GF-D8 (cell line): ENCODE measurements at places on chromosomes 2 and 18.
A peak's percentile ranks its signal among the peaks of the same experiment; 100 is the strongest.

- DNase-seq = peak; percentile 4
Observed at GRCh38 chr2:175690113-175690837, 311.8 kb downstream of the LNPK start.

DNA sequence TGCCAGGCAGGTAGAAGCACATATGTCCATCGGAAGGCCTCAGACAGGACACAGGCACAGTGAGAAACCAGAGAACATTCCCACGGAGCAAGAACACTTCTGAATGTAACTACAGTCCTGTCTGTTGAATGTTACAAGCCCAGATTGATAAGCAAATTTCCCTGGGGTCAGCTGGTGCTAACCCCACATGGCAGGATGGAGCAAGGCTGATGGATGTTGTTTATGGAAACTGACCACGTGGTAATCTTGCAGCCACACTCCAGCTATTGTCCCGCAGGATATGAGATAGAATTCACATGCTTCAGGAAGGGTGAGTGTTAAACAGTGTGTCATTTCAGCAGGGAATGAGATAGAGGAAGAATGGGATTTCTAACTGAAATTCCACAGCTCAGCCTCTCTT, 138.8 kb upstream of the COPS8 start:
- DNase-seq = no peak

DNA sequence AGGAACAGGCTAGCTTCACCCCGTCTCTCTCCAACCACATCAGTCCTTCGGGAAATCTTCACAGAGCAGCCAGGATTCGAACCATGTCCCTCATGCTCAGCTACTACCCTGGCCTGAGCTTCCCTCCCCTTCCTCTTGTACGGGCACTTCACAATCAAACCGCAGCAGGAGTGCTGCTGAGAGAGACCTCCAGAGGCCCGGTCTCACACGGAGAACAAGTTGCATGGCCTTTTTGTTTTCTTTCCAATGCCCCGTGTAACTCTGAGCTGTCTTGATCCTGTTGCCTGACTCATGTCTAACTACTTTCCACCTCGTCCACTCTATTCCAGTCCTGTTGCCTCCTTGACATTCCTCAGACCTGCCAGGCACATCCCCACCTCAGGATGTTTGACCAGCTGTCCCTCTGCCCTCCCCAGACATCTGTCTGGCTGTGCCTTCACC, 25.4 kb downstream of the FBLN7 start:
- no peak for DNase-seq

DNA sequence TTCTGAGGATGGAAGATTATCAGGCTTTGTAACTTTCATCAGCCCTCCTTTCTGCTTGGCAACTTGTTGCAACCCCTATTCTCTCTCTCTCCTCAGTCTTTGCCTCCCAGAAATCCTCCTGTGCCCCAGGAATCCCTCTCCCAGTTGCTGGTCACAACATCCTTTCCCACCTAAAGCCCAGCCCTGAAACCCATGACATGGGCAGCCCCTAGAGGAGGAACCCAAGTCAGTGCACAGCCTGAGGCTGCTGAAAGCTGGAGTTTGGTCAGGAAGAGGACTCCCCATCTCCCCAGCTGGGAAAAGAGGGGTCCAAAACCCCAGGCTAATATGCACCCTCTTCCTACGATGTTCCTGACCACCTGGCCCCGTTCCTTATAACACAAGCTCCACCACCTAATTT, 29.5 kb downstream of the PKDCC start:
- no peak for DNase-seq

GRCh38 chr18:26700201-26700600, 151.8 kb upstream of the KCTD1 start:
- no peak for DNase-seq

- DNase-seq = no peak
Observed at GRCh38 chr2:196607073-196607472, 32.4 kb upstream of the CCDC150 start.

DNA sequence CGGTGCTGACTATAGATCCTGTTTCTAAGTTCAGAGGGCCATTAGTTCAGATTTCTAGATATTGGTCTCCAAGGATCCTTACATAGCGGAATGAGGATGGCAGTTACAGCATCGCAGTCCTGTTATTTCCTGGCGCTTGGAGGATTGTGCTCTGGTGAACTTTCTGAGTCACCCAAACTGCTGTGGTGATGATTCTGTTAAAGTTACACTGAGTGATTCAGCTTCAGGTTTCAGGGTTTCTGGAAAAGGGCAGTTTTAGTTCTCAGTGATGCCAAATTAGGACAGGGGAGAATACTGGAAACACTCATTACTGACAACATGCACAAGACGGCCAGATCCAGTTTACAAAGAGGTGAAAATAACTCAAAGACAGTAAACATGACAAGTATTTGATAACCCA, 52.1 kb upstream of the ANKRD62 start:
- no peak for DNase-seq

DNA sequence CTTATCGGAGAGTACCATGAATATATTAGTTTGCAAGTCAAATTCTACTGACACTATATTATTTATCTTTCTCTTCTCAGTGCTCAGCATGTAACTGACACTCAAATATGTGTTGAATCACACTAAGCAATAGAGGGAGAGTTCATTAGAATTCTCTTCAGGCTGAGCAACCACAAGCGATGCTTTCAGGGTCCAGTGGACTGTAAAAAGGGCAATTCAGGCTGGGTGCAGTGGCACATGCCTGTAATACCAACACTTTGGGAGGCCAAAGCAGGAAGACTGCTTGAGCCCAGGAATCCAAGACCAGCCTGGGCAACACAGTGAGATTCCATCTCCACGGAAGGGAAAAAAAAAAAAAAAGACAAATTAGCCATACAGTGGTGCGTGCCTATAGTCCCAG, 16.3 kb downstream of the PDE6D start:
- no peak for DNase-seq

GRCh38 chr2:204881655-204882054, 336.4 kb downstream of the PARD3B start:
- DNase-seq = no peak

DNA sequence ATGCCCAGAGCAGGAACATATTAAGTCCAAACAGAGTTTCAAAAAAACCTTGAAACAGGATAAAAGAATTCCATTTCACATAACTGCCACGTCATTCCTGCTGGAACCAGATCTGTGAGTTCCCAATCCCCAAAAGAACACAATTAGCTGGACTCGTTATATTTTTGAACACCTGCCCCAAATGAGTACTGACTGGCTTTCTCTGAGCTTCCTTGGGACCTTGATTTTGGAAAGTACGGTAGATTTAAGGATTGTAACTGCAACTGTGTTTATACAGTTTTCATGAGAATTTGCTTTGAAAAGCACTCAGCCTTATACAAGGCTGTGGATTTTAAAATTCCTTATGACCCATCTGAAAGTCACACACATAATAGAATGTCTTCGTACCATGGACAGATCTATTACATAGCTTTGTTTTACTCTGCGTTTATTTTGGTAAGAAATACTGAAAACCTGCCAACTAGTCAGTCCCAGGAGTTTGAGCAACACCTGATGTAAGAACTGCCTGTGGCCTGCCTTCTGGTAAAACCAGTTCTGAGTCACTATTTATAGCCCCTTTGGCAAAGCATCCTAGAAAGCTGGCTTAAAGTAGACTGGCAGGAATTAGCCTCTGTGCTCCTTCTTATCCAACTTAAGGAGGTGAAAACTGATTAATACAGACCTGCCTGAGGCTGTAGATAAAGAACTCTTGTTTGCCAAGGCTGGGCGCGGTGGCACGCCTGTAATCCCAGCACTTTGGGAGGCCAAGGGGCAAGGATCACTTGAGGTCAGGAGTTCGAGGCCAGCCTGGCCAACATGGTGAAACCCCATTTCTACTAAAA, 48.1 kb downstream of the MERTK start:
- no peak for DNase-seq

- DNase-seq = peak; percentile 56
Observed at GRCh38 chr2:37189452-37190153, 1.1 kb upstream of the SULT6B1 start.

- DNase-seq = no peak
Observed at GRCh38 chr2:143524119-143524553, 394.9 kb downstream of the ARHGAP15 start.

DNA sequence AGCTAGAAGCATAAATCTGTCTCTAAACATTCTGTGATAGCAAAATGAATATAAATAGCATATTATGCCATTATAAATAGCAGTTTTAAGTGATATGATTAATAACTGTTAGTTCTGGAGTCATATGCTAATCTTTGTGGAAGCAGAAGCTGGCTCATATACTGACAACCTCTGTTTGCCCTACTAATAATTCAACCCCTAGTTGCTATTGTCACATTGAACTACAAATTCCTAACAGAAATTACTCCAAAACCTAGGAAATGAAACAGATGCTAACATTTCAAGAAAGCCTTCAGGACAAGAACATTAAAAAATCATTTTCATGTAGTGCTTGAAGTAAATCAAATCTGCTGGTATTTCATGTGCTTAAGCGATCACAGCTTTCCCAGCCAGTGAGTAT, 28.2 kb downstream of the CALCRL start:
- no peak for DNase-seq

DNA sequence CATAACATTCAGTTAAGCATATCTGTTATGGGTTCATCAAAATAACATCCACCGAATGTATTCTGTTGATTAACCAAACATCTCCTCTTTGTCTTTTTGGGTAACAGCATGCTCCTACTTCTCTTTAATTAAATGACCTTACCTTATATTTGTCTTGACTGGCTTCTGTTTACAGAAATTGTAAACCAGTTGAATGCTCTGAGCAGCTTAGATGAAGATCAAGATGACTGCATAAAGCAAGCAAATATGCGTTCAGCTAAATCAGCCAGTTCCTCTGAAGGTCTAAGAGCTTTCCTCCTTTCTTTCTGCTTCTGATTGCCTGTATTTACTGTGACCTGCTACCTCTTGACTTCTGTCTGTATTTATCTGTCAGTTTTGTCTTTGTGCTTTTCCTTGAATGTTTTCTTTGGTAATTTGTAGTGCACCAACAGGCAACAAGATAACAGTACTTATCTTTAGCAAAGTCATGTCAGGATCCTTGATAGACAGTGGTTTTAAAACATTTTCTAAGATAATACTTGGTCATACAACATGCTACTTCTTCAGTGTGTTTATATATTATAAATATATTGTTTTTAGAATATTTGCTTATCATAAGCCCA, 152.8 kb downstream of the EHBP1 start:
- DNase-seq = no peak

- no peak for DNase-seq
Observed at GRCh38 chr18:12336887-12337286, 28.8 kb downstream of the TUBB6 start.

DNA sequence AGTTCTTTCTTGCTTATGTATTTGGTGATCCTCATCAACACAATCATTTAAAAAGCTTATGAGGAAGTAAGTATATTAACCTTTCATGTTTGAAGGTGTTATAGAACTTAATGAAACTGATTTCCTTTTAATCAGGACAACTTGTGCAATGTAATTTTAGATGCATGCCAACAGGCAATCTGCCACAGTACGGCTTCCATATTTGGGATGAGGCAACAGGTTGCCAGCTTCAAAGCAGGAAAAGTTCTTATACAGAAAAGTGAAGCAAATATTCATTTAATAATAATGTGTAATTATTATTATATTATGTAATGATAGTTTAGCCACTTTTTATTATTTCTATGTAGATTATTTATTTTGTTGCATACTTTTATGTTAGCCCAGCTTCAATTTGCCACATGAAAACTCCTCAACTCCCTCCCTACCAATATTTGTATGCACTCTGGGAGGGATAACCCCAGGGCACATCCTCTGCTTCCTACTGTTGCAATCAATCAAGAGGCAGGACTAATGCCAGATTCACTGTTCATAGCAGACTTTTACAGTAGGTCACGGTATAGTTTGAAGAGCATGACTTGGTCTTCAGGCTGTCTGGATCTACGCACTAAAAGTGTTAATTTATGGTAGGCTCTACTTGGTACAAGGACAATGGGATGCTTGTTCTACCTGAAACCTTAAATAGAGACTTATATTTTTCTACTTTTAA, 277.2 kb downstream of the AGPS start:
- DNase-seq = no peak

DNA sequence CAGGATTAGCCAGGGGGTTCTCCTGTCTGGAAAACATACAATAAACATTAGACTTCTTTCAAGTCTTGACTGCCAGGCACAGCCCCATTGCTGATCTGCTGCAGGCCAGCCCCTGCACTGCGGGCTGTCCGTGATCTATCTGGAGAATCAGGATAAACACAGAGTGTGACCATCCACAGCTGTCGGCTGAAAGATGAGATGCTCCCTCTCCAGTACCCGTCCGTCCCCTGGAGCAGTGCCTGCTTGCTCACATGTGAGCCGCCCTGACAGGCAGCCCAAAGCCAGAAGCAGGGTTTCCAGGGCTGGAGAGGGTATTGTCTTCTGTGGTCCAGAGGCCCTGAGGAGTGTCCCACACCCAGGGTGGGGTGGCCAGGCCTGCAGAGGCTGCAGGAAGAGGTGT, 46.1 kb upstream of the FOSL2 start:
- DNase-seq = no peak

DNA sequence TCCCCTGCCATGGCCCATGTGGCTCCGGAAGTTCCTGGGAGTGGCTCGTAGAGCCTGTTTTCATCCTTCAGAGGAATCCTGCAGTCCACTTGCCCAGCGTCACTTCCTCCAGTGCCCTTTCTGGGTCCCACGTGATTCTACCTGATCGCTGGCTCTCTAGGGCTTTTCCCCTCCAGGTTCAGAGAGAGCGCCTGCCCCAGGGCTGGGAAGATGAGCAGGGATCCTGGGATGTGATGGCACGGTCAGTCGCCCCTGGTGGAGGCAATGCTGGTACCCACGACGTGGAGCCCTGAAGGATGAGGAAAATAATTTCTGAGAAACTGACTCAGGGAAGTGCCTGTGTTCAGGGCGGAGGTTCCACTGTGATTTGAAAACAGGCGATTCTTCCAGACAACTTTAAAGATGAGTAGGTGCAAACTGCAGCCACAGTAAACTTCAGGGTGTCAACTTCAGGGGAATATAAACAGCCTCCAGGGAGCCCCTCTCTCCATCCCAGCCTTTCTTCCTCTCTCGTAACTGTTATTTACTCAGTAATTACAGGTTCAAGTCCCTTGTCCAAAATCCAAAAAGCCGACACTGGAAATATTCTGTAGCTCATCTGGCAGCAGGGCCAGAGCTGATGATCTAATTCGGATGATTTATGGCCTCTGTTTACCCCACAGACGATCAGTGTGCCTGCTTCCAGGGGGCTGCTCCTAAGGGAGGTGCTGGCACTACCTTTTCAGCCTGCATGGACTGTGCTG, 105.9 kb downstream of the AGAP1 start:
- DNase-seq = no peak

GRCh38 chr2:30218338-30218713, 13.0 kb upstream of the LBH start:
- no peak for DNase-seq
